ENCODE measurements at places on chromosomes 4 and X.

DNA sequence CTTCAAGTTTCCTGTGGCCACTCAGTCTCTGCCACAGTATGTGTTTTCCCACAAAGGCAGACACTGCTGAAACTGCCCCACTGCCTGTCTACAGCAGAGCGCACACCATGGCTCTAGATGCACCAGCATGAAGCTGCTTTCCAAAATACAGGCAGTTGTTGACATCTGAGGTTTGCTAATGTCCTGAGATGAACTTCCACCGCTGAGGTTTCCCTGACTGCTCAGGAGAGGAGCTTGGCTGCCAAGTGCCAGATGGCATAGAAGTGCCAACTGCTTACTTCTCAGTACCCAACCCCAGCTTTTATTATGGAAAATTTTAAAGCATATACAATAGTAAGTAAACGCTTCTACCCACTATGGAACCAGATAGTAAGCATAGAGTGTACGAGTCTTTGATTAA lies 61.0 kb upstream of the EXOC1L start:
- no peak for DNase-seq

DNA sequence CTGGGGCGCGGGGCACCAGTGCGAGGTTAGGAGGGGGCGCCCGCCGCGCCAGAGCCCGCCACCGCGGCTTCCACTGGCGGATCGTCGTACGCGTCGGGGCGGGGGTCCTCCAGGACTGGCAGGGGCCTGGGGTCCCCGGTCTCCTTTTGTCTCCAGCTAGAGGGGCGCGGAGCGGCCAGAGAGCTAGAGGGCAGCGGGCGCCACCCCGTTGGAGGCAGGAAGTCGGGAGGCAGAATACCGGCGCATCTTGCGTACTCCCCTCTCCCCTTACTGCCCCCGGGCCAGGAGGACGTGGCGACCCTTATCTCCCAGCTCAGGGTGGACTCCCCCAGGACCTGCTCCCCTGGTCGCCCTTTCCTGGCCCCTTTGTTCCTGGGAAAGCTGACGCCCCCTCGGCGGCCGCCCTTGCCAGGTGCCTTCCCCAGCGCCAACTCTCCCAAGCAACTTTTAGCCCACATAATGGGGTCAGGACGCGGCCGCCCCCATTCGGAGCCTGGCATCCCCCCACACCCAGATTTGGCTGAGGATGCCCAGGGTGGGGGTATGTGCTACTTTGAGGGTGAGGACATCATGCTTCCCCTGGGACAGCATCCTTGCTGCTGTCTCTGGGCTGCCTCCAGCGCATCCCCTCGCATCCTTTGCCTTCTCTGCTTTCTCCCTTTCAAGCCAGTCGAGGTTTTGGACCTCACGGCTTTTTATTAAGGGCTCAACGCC lies 933 bp downstream of the CNKSR2 start:
- DNase-seq, result peak; percentile 8

GRCh38 chr4:185730387-185730786 lies 81.6 kb downstream of the SORBS2 start:
- no peak for DNase-seq

DNA sequence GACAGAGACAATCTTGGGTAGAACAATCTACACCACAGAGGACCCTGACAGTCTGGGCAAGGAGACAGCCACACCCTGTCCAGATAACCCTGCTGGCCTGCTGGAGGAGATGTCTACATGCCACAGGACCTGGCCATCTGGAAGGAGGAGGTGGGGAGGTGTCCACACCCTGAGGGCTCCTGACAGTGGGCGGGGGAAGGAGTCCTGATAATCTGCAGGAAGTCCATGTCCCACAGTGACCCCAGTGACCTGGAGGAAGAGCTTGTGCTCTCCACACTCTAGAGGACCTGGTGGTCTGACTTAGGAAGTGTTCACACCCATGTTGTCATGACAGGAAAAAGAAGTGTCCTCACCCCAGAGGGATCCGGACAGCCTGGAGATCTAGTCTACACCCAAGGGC lies 5.5 kb downstream of the SUV39H1 start:
- DNase-seq, result no peak

DNA sequence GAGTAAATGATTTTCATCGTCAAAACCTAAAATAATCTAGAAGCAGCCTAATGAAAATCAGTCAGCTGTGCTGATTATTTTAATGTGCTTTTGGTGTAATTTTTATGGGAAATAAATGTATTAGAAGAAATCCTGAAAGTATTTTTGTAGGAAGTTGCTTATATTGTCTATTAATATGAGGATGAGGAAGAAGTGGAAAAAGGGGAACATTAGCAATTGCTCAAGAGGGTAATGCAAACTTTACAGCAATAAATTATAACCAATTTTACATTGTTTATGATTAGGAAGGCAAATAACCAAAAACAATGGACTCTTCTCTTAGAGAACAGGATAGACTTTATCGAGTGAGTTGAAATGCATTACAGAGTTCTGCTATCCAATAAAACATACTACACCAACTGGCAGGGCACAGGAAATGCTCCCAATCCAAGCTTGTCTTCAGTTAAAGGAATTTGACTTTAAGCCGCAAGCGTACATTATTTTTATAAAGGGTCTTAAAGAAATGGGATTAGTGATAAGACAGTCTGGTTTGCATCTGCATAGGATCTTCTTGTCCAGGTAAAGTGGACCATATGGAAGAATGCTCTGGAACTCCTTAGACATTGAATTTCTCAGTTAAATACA lies 374.8 kb downstream of the PDGFC start:
- DNase-seq, result no peak

Measured in activated CD4-positive, alpha-beta memory T cell treated with anti-CD3 and anti-CD28 coated beads for 36 hours (primary cell).